NCI-H526 (cell line): ENCODE measurements at places on chromosomes 2 and 18.

GRCh38 chr18:74257083-74257482, 34.7 kb downstream of the CYB5A start:
- DNase-seq, result no peak

DNA sequence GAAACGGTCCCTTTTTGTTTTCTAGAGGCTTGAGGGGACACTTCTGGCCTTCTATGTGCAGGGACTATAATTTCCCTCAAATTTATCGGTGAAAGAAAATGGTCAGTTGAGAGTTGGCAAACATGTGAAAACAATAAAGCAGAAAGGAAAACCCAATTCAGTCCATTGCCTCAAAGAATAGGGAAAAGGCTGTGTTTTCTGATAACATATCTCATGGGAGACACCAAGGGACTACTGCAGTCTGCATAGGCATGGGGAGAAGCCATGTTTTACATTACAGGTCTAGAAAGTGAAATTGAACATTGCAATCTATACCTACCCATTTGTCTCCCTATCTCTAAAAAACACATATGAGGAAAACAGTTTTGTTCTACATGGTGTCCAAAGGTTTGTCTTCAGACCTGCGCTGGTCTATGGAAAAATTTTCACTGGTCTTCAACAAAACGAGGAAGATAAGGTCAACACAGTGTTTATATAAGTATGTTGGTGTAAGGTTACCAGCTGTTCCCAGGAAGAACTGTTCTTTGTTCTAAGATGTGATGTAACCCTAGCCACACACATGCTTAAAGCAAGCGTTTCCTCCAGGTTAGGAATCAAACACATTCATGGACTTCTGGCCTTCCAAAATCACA, 179.7 kb downstream of the MREG start:
- DNase-seq, result peak; percentile 64

GRCh38 chr2:212794471-212794870, 255.9 kb upstream of the ERBB4 start:
- DNase-seq, result no peak

GRCh38 chr2:134348239-134348638, 94.4 kb downstream of the MGAT5 start:
- DNase-seq, result no peak

- no peak for DNase-seq
These were observed 1456.4 kb downstream of the SUCLG1 start for GRCh38 chr2:83002706-83003105.

DNA sequence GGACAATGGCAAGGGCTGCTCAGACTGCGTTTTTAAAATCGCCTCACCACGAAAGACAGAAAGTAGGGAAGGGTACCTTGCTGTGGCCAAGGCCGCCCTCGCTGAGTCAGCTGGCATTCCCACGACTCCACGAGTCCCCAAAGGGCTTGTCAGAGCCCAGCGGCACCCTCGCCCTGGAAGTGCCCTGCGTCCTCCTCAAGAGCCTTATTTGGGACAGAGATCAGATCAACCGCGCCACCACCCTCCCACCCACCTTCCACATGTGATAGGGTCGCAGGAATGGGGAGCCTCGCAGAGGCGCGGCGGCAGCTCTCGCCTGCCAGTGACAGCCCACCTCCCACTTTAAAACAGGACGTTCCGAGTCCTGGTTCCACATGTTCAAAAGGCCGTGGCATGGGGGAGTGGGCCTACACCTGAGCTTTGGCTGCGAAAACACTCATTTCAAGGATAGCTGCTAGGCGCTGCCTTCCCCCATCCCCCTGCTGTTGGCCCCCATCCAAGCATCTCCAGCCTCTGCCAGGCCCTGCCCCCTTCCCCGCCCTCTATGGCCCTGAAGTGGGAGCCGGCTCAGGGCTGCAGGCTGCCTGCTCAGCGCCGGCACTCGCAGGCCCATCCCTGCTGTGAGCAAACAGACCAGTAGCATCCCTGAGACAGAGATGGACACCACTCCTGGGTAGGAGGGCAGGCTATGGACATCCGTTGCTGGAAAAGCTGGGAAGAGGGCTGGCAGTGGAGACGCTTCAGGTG, 38.1 kb upstream of the ARHGEF4 start:
- peak; percentile 51 for DNase-seq

DNA sequence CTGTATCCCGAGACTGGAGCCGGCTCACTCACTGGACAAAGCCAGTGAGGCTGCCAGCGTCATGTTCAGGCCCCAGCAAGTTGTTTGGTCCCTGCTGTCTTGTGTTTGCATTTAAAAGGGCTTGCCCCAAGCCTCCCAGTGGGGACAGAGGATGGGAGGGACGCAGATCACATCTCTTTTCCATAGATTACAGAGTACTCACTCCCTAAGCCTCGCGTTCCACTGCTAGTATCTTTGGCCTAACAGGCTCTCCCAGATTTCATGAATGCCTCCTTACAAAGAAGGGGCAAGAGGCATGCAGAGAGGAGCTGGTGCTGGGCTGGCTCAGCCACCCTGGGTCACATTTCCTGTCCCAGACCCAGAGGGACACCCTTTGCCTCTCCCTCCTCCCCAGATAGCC, 59.1 kb downstream of the CMPK2 start:
- no peak for DNase-seq

DNA sequence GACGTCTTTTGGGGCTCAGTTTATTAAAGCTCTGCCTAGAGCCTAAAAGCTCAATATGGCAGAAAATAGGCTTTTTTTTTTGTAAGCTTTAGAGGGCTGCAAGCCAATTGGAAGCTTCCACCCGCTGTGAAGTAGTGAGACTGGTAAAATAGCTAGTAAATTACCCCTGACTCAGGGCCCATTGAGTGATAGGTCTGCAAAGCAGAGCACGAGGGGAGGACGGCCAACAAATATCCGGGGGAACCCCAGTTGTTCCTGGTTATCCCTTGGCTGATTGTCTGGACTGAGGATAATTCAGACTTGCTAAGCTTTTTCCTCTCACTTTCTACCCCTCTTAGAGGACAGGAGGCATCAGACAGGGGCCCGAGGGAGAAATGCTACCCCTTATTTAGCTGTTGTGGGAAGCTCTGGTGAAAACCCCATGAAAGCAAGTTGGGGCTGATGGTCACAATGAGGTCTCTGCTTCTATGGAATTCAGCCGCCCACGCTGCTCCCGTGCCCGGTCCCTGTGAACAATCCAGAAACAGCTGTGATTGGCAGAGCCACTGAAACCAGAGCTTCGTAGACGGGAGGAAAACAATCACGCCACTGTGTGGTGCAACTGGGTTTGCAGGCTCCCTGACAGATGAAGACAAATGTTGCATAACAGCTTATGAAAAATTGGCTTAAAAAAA, 141.9 kb upstream of the LGALSL start:
- peak; percentile 62 for DNase-seq

DNA sequence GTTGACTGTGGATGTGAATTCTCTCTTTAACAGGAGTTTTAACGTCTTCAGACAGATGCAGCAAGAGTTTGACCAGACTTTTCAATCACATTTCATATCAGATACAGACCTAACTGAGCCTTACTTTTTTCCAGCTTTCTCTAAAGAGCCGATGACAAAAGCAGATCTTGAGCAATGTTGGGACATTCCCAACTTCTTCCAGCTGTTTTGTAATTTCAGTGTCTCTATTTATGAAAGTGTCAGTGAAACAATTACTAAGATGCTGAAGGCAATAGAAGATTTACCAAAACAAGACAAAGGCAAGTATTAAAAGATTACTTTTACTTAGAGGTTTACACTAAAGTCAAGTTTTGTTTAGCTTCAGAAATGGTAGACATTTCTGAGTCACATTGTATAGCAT, 30.2 kb upstream of the TYMS start:
- DNase-seq, result no peak

DNA sequence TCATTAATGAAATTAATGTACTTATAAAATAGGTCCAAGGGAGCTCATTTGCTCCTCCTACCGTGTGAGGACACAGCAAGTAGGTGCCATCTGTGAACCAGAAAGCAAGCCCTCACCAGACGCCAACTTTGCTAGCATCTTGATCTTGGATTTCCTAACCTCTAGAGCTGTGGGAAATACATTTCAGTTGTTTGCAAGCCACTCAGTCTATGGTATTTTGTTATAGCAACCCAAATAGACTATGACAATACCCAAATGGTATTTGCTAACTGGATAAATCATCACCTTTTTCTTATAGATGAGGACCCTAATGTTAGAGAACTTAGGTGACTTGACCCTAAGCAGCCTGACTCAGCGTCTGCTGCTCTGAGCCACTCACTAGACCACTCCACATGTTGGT, 379.6 kb downstream of the HRH4 start:
- DNase-seq, result no peak

GRCh38 chr18:21181766-21182165, 60.3 kb upstream of the GREB1L start:
- no peak for DNase-seq

DNA sequence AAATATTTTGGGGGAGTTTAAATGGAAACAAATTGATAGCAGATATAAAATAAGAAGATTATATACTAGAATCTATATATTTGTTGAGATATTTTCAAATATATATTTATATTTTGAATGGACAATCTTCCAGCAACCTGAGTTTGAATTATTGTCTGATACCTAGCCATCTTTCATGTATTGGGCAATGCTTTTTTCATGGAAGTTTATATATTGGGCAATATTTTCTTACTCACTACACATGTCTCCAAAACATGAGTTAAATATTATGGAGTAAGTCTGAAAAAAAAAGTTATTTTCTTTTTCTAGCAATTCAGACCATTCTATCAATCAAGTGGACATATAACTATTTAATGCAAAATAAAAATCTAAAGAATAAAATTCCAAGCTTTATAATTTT, 295.2 kb downstream of the NYAP2 start:
- DNase-seq, result no peak

GRCh38 chr2:40150266-40150665, 301.6 kb downstream of the SLC8A1 start:
- no peak for DNase-seq

- DNase-seq, result no peak
These were observed 76.0 kb downstream of the EMX1 start for GRCh38 chr2:72993147-72993932.

DNA sequence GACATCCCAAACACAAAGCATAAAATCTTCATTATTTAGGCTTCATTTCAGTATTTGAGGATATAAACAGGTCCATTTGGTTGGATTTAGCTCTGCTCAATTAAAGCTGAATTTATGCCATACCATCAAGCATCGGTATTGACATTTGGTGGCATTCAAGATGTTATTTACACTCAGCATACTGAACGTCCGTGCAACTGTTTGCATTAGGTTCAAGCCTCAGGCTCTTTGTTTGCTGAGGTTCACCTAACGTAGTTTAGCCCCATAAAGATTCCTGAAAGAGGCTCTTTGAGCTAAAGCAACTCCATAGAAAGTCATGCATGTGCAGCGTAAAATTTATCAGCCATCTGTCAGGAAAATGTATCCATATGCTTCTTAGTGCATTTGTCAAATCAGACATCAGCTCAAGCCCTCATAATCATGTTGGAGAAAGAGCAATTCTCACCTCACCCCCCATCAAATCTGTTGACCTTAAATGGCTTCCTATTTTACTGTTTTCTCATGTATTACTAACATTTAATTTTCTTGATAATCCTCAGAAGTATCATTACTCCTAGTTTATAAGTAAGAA, 366.9 kb downstream of the EPHA4 start:
- DNase-seq, result peak; percentile 30

- no peak for DNase-seq
These were observed 15.3 kb downstream of the STON1 start for GRCh38 chr2:48545244-48545643.

DNA sequence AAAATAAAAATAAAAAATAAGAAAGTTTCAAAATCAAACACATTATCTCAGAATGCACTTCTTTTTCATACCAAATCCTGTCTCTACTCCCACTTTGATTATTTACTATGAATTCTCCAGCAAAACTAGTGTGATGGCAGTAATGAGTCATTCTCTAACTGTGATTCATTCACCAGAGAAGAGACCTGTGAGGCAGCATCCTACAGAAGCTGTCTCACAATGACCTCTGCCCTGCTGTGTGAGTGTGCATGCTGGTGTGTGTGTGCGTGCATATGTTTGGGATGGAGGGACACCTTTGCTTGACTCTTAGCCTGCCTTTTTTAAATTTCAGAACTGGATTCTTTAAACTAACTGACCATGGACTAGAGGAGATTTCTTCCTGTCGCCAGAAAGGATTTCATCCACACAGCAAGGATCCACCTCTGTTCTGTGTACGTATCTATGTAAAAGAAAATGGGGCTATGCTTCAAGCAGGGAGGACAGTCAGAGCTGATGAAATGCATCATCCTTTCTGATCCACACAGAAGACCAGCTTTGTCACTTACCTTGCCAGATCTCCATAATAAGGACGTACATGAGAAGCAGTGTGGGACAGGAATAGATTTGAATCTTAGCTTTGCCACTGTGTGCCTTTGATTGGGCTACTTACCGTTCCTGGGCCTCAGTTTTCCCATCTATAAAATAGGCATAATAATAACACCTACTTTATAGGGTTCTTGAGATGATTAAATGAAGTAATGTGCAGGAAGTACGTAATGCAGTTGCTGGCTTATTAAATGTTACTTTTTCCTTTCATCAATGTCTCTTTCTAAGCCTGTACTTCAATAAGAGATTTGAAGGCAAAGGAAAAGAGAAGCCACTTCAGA, 31.2 kb downstream of the STAMBP start:
- DNase-seq, result no peak

- DNase-seq, result no peak
These were observed 56.6 kb upstream of the CYP26B1 start for GRCh38 chr2:72204156-72204785.

GRCh38 chr2:237567276-237568029, 1.1 kb downstream of the PRLH start:
- no peak for DNase-seq

DNA sequence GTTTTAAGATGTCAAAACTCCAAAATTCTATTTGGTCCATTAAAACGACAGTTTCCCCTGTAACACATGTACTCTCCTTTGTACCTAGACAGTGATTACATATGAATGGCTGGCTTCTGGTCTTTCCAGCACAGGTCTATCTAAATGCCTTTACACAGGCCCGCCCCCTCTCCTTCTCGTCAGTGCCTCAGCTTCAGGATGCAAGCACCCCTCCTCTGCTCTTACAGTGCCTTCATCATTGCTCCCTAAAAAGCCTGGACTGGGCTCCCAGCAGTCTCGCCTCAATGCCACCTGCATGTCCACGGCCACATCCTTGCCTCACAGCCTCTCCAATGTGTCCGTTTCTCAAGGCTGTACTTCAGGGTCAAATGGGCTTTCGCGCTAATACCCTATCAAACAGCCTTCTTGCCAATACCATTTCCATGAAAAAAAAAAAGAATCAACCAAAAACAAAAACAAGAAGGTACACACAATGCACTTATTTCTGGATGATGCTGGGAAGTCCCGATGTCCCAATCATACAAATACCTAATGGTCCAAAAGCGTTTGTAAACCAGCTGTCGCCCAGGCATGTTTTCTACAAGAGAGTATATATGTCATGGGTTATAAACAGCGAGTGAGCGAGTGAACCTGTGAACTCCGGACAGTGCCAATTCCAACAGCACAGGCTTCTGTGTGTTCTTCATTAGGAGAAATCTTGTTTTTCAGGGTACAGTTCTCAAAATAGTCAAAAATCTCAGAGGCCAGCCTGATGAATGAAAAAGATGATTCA, 77.2 kb downstream of the EIPR1 start:
- no peak for DNase-seq
